Pulmonary artery endothelial cell (primary cell): ENCODE measurements at places on chromosomes 4 and X. TPM values are rescaled to one million over a fixed set of nuclear protein-coding genes. Genes with fewer than 3 reads are reported as not detected.

DNA sequence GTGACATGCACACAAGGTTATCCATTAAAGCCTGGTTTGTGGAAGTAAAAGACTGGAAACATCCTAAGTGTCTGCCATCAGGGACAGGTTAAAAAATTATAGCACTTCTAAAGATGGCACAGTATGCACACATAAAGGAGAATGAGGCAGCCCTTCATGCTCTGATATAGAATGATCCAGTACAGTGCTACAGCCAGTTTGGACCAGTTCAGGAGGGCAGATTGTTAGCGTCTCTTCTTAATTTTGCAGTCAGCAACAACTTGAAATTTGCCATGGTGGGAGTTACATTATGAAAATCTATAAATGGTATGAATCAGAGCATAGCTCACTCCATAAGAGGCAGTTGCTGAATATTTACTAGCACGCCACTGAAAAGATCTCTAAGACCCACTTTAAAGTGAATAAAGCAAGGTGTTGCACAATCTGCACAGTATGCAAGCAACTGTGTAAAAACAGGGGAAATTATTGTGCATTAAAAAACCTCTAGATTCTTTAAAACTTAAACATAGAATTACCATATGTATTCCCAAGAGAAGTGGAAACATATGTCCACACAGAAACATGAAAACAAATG, 20.3 kb upstream of the SOD3 start:
- DNase-seq, result no peak

- no peak for DNase-seq
Observed at GRCh38 chr4:109728385-109728784, 1.5 kb downstream of the PLA2G12A start.

DNA sequence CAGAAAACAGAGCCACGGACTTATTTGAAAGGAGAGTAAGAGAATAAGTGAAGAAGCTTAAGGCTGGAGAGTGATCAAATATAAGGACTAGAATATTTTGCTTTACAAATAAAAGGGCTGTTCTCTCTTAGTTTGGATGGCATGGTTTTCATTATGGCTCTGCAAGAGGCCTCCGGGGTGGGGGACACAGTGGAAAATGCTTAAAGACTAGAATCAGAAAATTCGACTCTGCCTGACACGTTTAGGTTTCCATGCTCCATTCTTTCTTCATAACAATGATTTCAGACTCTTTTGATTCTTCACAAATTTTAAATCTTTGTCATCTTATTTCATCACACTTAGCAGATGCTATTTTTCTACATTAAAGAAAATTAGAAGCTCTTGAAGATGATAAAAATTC, 632.4 kb upstream of the BOD1L1 start:
- DNase-seq, result no peak

DNA sequence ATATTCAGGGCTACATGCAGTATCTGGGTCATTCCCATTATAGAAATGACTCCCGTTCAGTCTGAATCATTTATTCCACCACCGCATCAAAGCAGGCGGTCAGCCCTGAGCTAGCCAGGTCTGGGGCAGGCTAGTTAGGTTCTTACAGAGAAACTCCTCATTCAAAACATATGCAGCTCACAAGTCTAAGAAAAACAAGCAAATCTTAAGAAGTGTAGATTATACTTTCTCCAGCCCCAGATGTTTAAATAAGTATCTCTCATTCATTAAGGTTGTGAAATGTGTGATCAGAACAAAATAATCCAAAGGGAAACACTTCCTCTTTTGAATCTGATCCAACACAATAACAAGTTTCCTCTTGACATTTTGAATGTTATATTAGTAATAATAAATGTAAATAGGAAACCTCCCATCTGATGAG, 441.9 kb downstream of the INPP4B start:
- no peak for DNase-seq

DNA sequence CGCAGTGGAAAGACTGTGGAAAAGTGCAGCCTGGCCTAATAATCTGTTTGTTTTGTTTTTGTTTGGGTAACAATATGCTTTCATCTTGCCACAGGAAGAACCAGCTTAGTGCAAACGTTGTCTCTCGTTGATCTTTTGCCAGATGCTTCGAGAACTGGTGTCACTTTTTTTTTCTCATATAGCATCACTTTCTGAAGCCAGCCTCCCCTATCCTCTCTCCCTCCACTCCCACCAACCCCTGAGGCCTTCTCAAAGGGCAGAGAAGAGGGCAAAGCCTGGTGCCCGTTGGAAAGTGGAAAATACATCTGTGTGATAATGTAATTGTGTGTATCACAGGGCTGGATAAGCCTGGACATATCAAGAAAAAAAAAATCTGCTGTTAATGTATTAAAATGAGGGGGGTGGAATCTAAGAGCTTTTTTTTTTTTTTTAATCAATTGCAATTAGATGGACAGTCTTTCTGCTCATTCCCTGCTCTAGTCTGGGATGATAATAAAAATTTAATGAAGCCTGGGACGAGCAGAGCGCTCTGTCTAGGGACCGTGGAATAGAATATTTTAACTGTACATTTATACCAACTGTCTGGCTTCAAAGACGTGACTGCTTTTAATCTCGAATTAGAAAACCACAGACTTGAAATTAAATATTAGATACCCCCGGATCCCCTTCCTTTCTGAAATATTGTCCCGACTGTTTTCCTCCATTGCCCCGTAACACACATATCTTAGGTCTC, 8.1 kb downstream of the POU4F2 start:
- DNase-seq, result no peak

- no peak for DNase-seq
Observed at GRCh38 chrX:21991504-21991903, 40.6 kb upstream of the PHEX start.

- no peak for DNase-seq
Observed at GRCh38 chr4:80566203-80566872, 230.8 kb downstream of the CFAP299 start.

- DNase-seq, result no peak
Observed at GRCh38 chr4:158836002-158836369, 67.2 kb downstream of the FNIP2 start.

- no peak for DNase-seq
Observed at GRCh38 chr4:86398187-86398586, 38.3 kb upstream of the MAPK10 start.

The CLIC2 gene
- total RNA-seq, result 7.3 and 12.8 TPM in 2 replicates

The MAGIX gene
- 0.59 and 1.2 TPM in 2 replicates for total RNA-seq

The RAB40A gene
- total RNA-seq, result not detected in 2 replicates

The LNX1 gene
- total RNA-seq, result 2.6 and 6.1 TPM in 2 replicates
